ENCODE measurements at places on chromosomes 16 and 17.

- DNase-seq: no peak
These were observed 109.8 kb downstream of the GOSR1 start for GRCh38 chr17:30586818-30587595.

DNA sequence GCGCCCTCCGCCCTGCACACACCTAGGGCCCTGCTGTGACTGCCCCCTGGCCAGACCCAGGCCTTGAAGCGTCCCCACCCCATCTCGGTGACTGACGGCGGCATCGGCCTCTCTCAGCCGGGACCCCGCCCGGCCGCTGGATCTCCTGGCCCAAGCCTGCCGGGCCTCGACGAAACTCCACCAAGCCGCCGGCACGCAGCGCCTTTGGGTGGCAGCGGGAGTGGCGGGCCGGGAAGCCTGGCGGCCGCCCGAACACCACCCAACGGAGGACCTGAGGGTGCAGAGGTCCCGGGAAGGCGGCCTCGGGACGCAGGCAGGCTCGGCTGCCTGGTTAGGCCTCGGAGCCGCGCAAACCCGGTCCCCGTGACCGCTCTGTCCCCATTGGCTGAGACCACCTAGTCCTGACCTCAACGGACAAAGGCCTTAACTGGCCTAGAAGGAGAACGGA, 12.0 kb upstream of the TMEM97 start:
- DNase-seq: no peak

DNA sequence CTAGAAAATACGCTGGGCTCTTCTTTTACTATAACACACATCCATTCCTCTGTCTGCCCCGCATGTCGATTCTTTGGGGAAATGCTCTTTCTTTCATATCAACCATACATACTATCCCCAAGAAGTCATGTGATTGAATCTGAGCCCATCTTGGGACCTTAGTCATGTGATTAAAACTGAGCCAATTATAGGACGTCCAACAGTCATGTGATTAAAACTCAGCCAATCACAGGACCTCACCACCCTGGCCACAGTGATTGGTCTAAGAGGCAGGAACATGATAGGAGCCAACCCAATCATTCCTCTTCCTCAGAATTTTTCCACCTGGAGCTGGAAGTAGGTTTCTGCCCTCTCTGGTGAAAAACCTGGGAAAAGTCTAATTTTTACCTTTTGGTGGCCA, 78.8 kb downstream of the TMEM114 start:
- no peak for DNase-seq

DNA sequence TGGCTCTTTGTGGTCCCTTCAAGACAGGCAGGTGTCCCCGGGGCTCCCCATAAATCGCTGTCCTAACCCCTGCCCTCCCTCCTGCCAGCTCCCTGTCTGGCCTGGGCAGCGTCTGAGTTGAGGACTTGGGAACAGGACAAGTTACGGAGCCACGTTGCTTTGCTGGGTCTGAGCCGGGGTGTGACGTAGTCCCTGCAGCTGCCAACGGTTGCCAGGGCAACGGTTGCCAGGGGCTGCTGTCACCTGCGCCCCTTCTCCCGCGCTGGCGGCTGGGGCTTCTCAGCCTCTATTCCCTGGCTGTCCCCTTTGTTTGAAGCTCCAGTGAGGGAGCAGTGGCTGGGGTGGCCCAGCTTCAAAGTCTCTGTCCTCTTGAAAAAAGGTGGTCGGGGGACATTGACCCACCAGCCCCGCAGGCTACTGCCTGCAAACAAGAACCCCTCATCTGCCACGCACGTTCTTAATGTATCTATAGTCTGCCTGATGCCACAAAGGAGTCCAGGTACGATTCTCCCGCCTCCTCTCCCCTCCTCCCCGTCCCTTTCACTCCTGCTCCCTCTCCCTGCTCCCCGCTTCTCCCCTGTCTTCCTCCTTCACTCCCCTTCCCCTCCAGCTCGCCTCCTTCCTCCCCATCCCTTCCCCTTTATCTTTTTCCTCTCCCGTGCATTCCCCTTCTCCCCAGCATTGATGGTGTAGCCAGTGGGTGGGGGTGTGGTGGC, 10.9 kb downstream of the ADGRG1 start:
- no peak for DNase-seq

DNA sequence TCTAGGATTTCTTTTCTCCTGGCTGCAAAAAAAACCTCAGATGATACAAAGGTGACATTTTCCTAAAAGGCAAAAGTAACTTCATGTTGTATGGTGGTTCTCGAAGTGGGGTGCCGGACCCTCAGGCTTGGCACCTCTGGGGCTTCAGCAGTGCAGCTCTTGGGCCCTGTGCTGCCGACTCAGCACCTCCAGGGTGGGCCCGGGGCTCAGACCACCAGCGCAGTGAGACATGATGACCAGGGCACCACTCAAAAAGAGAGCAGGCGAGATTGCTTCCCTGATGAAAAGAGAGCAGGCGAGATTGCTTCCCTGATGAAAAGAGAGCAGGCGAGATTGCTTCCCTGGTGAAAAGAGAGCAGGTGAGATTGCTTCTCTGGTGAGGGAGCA, 98.7 kb upstream of the ZNF750 start:
- DNase-seq: no peak

DNA sequence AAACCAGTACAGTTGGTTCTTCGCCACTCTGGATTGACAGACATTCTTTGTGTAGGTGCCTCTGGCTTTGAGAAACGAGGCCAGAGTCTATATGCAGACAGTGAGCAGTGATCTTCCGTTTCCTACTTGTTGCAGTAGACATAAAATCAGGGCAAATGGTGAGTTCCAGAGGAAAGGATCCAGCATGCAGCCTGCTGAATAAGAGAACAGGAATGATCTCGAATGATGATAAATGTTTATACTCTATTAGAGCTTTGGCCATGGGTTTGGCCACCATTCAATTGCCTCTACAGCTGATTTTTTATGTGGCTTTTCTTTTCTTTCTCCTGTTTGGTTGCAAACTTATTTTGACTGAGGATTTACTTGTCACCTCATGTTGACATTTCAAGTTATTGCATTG, 286.7 kb downstream of the IRX3 start:
- no peak for DNase-seq

DNA sequence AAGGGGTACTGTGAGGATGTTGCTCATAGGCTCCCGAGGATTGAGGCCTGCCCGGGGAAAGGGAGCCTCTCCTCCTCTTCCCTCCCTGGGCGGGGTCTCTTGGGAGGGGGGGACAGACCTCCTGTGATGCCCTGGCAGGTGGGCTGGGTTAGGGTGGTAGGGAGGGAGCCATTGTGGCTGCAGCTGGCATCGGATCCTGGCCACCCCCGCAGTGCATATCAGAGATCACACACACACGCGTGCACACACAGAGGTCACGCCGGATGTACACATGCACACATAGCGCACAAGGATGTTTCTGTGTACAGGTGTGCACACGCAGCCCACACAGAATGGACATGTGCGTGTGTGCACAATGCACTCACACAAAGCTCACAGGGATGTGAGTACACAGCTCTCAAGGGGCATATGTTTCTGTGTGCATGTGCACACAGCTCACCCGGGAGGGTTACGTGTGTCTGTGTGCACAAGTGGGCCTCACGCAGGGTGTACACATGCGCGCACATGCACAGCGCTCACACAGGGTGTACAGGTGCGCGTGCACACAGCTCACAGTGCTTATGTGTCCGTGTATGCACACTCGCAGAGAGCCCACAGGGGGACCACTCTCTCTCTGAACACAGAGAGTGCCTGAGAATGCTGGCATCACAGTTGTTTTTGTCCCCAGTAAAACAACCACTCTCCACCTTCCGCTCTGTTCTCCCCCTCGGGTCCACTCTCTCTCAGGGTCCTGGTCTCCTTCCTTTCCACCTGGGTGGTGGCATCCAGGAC, 2.4 kb downstream of the GJD3 start:
- no peak for DNase-seq

GRCh38 chr17:53924530-53925455, 102.1 kb downstream of the KIF2B start:
- no peak for DNase-seq

DNA sequence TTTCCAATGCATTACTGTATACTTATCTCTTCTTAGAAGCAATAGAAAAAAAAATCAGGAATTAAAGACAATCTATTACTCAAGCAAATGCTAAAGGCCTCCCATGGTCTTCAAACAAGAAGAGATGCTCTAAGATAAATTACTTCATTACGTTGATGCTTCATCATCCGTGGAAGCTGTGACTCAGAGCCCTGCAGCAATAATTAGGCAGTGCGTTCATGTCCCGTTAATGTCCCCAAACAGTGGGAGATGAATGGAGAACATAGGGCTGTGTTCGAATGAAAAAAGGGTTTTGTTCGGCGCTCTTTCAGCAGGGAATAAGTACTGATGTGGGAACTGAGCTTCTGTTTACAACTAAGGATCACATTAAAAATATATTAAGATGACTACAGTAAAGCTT, 15.9 kb upstream of the PDXDC1 start:
- no peak for DNase-seq

DNA sequence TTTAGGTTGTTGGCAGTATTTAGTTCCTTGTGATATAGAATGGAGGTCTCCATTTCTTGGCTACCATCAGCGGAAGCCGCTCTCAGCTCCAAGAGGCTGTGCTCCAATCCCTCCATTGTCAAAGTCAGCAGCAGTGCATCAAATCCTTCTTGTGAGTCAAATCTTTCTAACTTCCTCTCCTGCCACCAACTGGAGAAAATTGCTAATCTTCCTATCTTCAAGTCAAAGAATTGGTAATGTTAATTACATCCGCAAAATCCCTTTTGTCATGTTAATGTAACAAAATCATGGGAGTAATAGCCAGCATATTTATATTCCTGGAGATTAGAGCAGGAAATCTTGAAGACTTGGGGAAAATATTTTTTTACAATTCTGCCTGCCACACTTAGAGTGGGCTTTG, 436.4 kb upstream of the DYNLRB2 start:
- DNase-seq: no peak

DNA sequence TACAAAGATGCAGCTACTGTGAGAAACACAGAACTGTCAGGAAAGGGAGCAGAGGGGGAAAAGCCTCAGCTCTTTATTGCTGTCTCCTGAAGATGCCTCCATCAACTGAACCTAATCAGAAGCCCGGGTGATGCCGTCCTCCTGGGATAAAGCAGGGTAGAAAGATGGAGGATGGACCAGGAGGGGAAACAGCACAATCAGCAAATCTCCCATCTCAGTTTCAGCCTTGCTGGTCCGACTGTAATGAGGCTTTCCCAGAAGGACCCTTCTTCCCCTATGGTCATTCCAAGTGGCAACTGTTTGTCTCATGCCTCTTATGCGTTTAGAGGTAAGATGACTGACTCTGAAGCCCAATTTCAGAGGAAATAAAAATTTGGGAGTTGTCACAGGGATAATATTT, 24.3 kb downstream of the ZFP1 start:
- no peak for DNase-seq

GRCh38 chr16:56305956-56306565, 114.8 kb downstream of the GNAO1 start:
- DNase-seq: no peak

GRCh38 chr16:85785927-85786326, 13.4 kb downstream of the EMC8 start:
- no peak for DNase-seq

- DNase-seq: no peak
These were observed 16.2 kb upstream of the CTCF start for GRCh38 chr16:67546091-67546501.

DNA sequence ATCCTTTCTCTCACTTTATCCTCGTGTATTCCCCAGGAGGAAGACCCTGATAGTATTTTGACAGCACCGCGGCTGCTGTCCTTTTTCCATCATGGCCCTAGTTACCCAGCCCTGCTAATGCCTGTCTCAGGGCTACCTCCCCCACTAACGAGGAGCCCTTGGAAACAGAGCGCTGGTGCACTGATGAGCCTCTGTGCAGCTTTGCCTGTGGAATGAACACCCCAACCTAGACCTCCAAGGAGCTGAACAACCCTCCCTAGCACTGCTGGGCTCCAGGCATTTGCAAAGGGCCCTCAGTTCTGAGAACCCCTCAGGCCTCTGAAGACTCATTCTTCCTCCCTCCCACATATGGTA, 23.3 kb upstream of the CCL1 start:
- DNase-seq: no peak

GRCh38 chr17:61551255-61551742, 39.7 kb downstream of the NACA2 start:
- DNase-seq: no peak

DNA sequence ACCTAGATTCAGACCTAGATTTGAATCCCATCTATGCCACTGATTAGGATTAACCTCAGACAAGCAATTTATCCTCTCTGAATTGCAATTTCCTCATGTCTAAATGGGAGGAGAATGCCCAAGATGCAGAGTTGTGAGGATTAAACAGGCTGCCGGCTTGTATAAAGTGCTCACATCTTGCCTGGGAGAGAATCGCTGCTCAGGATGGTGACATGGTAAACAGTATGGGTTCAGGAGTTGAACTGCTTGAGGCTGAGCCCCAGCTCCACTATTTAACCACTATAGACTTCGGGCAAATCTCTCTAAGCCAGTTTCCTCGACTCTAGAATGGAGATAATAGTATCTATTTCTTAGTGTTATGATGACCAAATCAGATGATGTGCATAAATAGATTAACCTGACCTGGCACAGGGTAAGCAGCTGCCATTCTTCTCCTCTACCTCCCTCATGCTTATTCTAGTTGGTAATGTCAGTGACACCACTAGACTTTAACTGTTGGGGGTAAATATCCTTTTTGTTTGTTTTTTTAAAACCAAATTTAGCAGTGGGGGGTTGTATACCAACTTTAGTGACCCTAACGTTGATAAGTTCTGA, 732 bp upstream of the RPL27 start:
- no peak for DNase-seq

GRCh38 chr17:36591434-36592315, at the start of gene DHRS11:
DHRS11 (plus strand) TSS chr17:36591879; CDS start chr17:36592010, 131 bp downstream.
- peak; percentile 40 for DNase-seq

GRCh38 chr16:4273858-4274311, 1.1 kb upstream of the TFAP4 start:
- no peak for DNase-seq

- no peak for DNase-seq
These were observed 27.7 kb upstream of the MED13 start for GRCh38 chr17:62092784-62093183.

DNA sequence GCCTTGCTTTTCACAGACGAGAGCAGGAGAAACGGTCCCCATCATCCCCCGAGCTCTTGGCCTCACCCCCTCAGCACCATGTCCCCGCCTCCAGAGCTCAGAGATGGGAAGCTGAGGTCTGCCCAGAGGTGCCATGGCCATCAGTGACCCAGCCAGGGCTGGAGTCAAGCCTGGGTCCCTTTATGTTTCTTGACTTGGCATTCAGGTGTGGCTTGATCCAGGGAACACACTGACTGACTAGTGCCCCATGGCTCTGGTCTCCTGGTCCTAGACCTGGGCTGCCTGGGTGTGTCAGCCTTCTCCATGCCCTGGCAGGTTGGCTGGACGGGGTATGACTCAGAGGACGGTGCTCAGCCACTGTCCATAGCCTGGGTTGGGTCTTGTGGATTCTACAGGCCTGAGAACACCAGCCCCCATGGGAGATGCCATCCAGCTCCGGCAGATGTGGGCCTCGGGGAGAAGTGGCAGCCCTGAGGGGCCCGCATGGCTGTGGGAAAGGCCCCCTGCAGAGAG, 54.2 kb downstream of the ZFPM1 start:
- no peak for DNase-seq

GRCh38 chr17:63774969-63775265, 947 bp downstream of the DDX42 start:
- DNase-seq: no peak

- DNase-seq: no peak
These were observed 14.4 kb downstream of the GUCY2D start for GRCh38 chr17:8016632-8017424.

Measured in stimulated activated CD8-positive, alpha-beta memory T cell treated with anti-CD3 and anti-CD28 coated beads, Interleukin-4, amount 100 ng/mL, for 4 hours (primary cell).